ENCODE measurements at places on chromosomes 1 and 21.

DNA sequence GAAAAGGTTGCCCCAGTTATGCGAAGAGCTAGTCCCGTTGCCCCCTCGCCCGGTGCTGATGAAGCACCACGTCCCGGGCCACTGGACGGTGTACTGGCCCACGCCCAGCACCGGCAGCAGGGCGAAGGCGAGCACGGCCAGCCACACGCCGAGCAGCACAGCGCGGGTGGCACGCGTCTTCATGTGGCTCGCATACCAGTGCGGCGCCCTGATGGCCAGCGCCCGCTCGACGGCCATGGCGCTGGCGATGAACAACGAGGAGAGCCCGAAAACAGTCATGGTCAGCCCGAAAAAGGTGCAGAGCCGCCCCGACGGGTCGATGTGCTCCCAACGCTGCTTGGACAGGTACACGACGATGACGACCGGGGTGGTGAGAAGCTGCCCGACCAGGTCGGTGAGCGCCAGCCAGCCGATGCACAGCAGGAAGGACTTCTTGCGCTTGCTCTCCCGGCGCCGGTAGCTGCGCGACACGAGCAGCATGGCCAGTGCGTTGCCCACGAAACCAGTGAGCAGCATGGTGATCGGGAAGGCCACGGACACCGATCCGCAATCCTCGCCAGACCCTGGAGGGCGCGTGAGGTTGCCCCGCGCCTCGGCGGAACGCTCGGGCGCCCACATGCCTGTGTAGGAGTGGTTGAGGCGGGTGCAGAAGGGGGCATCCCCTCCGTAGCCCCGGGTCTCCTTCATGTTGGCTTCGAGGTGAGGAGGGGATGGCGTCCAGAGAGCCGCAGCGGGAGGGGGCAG lies 553 bp downstream of the PTGER3 start:
- no peak for DNase-seq

DNA sequence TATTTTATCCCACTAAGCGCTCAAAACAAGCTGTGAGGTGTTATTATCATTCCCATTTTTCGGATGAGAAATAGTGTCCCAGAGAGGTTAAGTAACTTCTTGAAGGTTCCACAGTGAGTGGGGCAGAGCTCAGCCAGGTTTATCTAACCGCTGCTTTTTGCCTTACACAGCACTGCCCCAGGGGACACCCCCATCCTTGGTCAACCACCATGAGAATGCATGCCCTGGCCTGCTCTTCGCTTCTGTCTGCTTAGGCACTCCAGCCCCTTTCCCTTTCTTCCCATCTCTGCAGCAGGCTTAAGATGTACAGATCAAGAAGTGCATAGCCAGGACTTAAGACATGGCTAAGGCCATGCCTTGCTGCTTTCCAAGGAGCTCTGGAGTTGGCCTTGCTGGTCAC lies 159.0 kb upstream of the CD34 start:
- no peak for DNase-seq

GRCh38 chr1:64116537-64116936 lies 86.9 kb upstream of the UBE2U start:
- DNase-seq, result no peak

GRCh38 chr21:38804789-38805327 lies 871 bp upstream of the ETS2 start:
- peak; percentile 57 for DNase-seq

DNA sequence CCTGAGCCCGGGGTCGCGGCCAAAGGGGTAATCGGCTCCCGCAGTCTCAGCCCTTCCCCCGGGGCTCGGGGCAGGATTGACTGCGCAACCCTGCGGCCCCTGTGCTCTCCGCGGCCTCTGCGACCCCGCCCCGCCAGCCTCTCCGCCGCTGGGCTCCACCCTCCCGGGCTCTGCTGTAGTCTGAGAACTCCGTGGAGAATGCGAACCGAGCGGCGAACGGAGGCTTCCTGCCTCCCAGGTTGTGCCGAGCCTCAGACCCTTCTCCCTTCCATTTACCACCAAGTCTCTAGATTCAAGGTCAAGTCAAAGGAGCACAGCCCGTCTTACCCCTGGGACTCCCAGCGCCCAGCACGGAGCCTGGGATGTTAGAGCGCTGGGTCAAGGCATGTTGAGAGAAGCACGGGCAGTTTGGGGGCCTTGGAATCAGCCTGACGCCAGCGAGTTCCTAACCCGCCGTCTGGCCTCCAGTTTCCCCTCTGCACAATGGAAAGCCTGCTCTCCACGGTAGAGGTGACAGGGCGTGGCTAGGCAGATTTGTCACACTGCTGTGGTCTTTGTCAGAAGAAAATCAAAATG lies 3.0 kb downstream of the ATP2B4 start:
- DNase-seq, result no peak

DNA sequence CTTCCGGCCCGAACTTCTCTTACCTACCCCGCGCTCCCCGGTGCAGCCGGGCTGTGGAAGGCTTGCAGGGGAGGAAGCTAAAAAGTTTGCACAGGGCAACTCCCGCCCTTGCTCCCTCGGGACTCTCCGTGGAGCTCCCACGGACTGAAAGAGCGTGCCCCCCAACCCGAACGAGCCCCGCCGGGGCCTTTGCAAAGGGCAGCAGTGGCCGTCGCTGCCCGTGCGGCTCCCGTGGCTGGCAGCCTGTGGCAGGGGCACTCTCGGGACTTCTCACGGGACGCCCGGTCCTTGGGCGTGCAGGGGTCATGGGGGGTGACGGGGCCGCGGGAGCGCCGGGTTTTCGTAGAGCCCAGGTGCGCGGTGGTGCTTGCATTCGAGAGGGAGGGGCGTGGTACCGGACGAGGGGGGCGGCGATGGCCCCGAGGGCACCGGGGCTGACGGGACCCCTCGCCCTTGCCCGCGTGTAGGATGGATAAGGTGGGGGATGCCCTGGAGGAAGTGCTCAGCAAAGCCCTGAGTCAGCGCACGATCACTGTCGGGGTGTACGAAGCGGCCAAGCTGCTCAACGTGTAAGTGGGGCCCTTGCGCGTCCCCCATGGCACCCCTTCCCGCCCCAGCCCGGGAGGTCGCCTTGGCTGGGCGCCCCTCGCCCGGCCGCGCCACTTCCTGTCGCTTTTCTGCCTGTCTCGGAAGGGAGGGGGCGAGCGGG lies 711 bp downstream of the GADD45A start:
- DNase-seq, result peak; percentile 62

GRCh38 chr1:41840592-41841246 lies 78.0 kb downstream of the HIVEP3 start:
- DNase-seq, result peak; percentile 88

DNA sequence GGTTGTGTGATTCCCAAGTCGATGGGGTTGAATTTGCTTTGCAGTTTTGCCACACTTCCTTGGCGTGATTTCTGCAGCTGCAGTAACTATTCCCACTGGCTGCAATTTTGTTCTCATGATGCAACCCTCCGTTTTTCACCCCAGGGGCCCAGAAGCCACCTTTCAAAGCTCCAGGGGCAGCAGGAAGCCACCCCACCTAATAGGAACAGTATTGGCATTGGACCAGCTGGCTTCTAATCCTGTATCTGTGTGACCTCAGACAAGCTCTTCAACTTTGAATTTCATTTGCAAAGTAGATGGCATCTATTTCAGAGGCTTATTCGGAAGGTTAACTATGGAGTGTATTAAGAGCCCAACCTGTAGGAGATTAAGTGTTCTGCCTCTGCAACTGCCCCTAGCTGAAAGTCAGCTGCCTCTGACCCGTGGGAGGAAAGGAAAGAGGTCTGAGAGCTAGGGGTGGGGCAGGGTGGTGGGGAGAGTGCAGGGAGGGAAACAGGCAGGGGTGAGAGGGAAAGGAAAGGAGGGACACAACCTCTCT lies 12.6 kb downstream of the C1orf115 start:
- no peak for DNase-seq

- DNase-seq, result no peak
Observed at GRCh38 chr1:161956097-161956496, 67.6 kb downstream of the OLFML2B start.

Data from M059J (cell line).